ENCODE measurements at places on chromosomes 6 and 20. TPM values are rescaled to one million over a fixed set of nuclear protein-coding genes. Genes with fewer than 3 reads are reported as not detected.

Gene PKIB
- total RNA-seq, result 0.73 TPM

Gene FRS3
- 2.5 TPM for total RNA-seq

Gene PPP1R3G
- 1.7 TPM for total RNA-seq

Gene SFTA2
- total RNA-seq, result not detected

Gene SLC24A3
- total RNA-seq, result 0.04 TPM

Gene PLEKHG1
- 0.50 TPM for total RNA-seq

Gene RIMS1
- not detected for total RNA-seq

Gene PLG
- not detected for total RNA-seq

Gene SLC22A16
- total RNA-seq, result not detected

Gene SEMG1
- not detected for total RNA-seq

Gene GNAS-AS1
- total RNA-seq, result not detected

Gene ECT2L
- not detected for total RNA-seq

All from A549 treated with DMSO at 1 μM for 4 hours (cell line).